Heart right ventricle (tissue), 16 donors: ENCODE measurements at places on chromosomes 6 and 20. TPM values are rescaled to one million over a fixed set of nuclear protein-coding genes. Genes with fewer than 3 reads are reported as not detected.

Gene TBXT
- total RNA-seq, result not detected

Gene SYNGAP1
- total RNA-seq, result 5.4 TPM

Gene HLA-DPA1
- 17.8 TPM for total RNA-seq

Gene TSPYL1
- total RNA-seq, result 108 TPM

Gene PAK5
- total RNA-seq, result not detected

Gene ENTPD6
- total RNA-seq, result 60.5 TPM

Gene CD24
- 0.87 TPM for total RNA-seq

DNA sequence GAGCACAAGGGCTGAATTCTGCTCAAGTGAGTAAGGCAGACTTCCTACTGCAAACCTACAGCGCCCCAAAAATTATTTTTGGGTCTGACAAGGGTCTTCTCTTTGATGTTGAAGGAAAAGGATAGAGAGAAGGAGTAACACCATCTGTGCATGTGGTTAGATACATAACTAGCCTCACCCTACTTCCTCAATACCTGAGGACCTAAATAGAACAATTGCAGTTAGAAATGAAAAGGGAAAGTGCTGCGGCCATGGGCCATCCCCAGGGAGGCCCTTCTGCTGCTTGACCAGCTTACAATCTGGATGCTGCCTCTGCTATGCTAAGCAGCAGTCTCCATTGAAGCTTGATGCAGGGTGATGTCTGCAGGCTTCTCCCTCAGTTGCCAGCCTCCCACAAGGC is 63.2 kb upstream of the ARMH2 start:
- no peaks in the 10 kb centered on the region for H3K27me3 ChIP-seq
- H3K4me3 ChIP-seq, result no peak overlapping the region
- no peak overlapping the region for H3K27ac ChIP-seq
- peaks cover 45% of the 10 kb centered on the region for H3K36me3 ChIP-seq
- no peaks in the 10 kb centered on the region for H3K4me1 ChIP-seq

DNA sequence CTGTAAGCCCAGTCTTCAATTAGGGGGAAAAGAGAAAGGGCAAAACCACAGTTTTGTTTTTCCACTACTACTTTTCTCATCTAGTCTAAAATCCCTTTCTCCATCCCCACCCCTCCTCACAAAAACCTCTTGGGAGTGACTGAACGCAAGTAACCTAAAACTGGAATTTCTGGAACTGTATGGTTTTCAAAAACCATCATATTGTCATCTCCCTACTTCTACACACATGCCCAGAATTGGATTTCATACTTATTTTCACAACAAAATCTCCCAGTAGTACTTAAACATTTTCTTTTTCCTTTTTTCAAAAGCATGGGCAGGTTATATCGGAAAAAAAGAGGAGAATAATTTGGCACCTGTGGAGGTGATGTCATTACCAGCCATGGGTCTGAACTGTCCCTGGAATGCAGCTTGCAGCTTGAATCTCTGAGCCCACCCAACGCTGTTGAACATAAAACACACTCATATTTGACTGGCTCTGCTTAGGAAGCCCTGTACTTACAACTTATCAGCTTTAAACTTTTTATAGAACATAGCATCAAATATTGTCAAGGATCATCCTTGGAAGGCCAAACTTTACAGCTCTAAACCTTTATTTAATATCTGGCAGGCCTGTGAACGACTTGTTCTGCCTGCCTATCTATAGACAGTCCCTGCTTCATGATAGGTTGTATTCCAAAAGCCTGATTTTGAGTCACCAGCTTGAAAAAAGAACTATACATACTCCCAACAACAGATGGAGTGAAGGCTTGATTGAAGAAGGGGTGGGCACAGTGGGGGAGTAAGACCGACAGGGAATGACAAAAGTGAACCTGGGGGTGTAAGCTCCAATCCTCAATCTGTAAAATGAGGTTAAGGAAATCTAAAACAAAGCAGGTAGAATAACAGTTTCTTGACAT is 59.3 kb downstream of the EPB41L2 start:
- H3K27ac ChIP-seq, result peak overlapping the region; percentile 6
- DNase-seq, result no peak
- no peak overlapping the region for H3K4me3 ChIP-seq
- no peaks in the 10 kb centered on the region for H3K27me3 ChIP-seq
- peaks cover 27% of the 10 kb centered on the region for H3K4me1 ChIP-seq

DNA sequence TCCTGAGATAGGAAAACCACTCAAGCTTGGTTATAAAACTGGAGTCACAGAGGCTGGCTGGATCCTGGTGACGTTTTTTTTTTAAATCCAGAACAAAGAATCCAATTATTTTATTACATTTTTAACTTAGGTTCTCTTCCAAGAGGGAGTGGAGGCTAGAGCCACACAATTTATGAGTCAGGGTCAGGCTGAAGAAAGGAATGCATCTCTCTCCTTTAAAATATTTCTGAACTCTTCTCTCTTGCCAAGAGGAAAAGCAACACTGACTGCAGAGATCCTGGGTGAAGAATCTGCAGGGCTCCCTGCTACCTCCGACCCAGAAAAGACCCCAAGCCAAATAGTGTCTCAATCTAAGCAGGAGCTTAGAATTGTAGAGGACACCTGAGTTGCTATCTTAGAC is 88.5 kb upstream of the SSTR4 start:
- H3K27ac ChIP-seq, result no peak overlapping the region
- no peak overlapping the region for H3K4me3 ChIP-seq
- H3K4me1 ChIP-seq, result no peaks in the 10 kb centered on the region
- no peaks in the 10 kb centered on the region for H3K36me3 ChIP-seq
- peaks cover 31% of the 10 kb centered on the region for H3K27me3 ChIP-seq

DNA sequence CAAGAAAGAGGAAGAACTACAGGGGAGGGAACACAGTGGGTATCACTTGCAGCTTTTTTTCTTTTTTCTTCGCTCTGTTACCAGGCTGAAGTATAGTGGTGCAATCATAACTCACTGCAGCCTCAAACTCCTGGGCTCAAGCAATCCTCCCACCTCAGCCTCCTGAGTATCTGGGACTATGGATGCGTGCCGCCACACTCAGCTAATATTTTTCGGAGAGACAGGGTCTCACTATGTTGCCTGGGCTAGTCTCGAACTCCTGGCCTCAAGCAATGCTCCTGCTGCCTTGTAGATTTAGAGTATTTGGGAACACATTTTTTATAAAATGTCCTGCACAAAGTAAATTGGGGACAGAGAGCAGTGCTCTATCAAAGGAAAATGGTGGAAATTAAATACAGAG is 28.3 kb downstream of the PARD6B start:
- no peak overlapping the region for H3K4me3 ChIP-seq
- H3K36me3 ChIP-seq, result no peaks in the 10 kb centered on the region
- no peak for DNase-seq
- no peak overlapping the region for H3K27ac ChIP-seq

DNA sequence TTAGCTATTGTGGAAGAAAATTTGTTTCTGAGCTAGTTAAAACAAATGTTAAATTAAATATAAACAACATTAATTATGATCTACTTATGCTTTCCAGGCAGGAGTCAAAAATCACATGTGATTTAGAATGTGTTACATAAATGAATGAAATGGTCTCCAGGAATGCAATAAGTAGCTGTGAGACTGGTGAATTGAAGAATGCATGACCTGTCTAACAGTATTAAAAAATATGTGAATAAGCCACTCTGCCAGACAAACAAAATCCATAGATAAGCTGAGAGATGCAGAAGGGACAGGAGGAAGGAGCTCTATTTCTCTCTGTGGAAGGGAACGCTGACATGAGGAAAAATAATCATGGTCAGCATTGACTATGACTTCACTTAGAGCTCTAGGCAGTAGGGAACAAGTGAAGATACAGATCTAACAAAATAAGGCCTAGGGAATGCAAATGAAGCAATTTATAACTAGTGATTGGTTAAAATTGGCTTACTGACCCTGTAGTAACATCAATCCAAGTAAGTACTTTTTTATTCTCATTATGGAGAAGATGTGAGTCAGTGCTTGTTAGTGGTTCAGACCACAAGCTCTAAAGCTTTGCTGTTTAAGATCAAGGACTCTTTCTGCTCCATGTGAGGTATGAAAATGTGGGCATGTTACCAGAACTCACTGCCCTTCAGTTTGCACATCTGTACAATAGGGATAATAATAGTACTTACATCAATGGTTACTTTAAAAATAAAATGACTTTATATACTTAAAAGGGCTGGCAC is 432.6 kb downstream of the MMUT start:
- no peak for DNase-seq
- H3K27ac ChIP-seq, result no peak overlapping the region
- no peaks in the 10 kb centered on the region for H3K36me3 ChIP-seq
- H3K4me1 ChIP-seq, result no peaks in the 10 kb centered on the region
- H3K27me3 ChIP-seq, result no peaks in the 10 kb centered on the region
- no peak overlapping the region for H3K4me3 ChIP-seq

DNA sequence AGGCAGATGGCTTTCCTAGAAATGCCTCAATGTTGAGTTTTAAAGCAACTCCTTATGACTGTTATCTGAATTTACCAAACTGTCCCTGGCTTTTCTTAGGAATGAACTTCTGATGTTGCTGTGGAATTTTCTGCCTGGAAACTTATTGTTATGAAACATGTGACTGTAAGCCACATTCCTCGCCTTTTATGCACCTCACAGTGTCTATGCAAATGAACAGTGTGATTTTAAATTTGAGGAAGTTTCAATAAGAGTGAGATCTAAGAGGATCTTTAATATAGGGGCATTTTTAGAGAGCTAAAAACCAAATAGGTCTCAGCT is 2.4 kb upstream of the CCR6 start:
- no peak for DNase-seq
- H3K36me3 ChIP-seq, result no peaks in the 10 kb centered on the region
- H3K4me1 ChIP-seq, result no peaks in the 10 kb centered on the region
- peaks cover 32% of the 10 kb centered on the region for H3K27me3 ChIP-seq
- no peak overlapping the region for H3K4me3 ChIP-seq

DNA sequence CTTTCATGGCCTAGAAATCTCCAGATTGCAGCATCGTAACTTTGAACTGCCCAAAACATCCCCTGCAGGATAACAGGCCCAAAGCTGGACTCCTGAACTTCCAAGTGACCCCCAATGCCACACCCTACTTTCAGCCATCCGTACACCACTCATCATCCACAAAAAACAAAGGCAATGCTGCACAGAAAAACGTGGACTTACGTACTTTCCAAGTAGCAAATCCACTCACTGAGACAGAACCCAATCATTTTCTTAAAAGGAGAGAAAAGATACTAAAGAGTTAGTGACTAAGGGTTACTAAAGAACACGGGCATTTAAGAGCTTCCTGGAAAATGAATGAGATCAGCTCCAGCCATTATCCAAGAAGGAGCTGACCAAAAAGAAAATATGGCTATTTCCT is 211.0 kb downstream of the WDR27 start:
- no peaks in the 10 kb centered on the region for H3K4me1 ChIP-seq
- peak overlapping the region; percentile 11 for H3K27ac ChIP-seq
- no peaks in the 10 kb centered on the region for H3K36me3 ChIP-seq
- no peaks in the 10 kb centered on the region for H3K27me3 ChIP-seq
- DNase-seq, result no peak

DNA sequence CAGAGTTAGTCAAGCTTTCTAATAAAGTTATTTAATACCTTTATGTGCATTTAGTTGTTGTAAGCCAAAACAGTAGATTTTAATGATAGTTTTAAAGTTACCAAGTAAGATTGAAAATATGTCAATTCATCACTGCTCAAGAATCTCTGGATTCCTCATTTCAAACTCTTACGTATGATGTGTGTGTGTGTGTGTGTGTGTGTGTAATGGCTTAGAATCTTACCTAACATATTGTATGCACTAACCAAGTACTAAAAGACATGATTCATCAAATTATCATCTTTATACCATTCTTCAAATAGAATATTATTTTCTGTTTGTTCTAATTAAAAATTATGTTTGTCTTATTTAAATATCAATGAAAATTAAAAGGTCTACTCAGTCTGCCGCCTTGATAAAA is 41.5 kb upstream of the ZNF337 start:
- H3K36me3 ChIP-seq, result no peaks in the 10 kb centered on the region
- H3K27me3 ChIP-seq, result no peaks in the 10 kb centered on the region
- H3K4me3 ChIP-seq, result no peak overlapping the region
- no peak for DNase-seq
- H3K27ac ChIP-seq, result no peak overlapping the region

- H3K36me3 ChIP-seq, result no peaks in the 10 kb centered on the region
- no peaks in the 10 kb centered on the region for H3K4me1 ChIP-seq
- H3K4me3 ChIP-seq, result no peak overlapping the region
Observed at GRCh38 chr6:90938122-90938521, 351.2 kb upstream of the MAP3K7 start.

DNA sequence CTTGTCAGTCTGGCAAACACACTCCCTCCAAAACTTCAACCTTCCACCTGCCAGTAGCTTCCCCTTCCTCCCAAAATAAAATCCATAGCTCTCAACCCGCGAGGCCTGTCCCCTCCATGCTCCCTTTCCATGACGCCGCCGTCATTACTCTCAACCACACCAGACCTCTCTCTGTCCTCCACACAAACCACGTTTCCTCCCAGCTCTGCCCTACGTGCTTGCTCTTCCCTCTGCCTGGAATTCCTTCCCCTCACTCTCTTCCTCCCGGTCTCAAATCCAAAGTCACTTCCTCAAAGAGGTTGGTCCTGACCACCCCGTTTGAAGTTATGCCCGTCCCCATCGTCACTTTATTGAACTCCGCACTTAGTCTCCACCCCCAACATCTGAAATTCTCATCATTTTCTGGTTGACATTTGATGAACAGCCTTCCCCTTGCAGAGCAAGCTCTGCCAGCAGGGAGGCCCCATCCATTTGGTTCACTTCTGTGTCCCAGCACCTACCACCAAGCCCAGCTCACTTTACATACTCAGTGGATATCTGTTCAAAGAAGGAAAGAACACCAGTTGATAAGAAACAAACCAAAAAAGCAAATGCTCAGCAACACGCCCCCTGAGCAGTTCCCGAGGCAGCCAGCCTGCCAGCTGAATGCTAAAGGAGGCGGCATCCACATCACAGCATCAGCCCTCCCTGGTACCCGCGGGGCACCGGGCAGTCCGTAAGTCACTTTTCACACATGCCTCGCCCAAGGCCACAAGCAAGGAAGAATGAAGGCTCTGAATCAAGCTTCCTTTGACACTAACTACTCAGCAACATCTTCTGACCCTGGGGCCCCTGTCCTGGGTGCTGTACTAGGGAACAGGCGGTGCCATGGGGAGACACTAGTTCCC is 125.0 kb downstream of the NFATC2 start:
- no peaks in the 10 kb centered on the region for H3K27me3 ChIP-seq
- H3K4me1 ChIP-seq, result peaks cover 24% of the 10 kb centered on the region
- peak overlapping the region; percentile 64 for H3K27ac ChIP-seq

GRCh38 chr6:149250951-149251350 is 66.6 kb upstream of the TAB2 start:
- H3K4me3 ChIP-seq, result no peak overlapping the region
- no peaks in the 10 kb centered on the region for H3K36me3 ChIP-seq
- no peaks in the 10 kb centered on the region for H3K27me3 ChIP-seq
- DNase-seq, result no peak
- H3K4me1 ChIP-seq, result no peaks in the 10 kb centered on the region

DNA sequence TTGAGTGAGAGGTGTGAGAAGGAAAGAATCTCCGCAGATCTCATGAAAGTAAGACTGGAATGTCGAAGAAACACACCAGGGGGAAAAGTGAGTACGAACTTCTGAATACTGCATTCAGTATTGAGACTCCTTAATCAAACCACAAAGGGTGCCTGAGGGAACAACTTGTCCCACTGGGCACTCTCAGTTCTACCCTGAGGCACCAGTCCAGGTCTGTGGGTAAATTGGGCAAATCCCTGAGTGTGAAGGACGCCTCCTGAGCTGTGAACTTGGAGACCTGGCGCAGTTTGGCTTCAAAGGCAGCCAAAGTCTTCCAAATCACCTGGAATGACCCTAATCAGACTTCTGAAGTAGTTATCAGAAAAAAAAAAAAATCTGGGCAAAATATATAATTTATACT is 329.7 kb downstream of the BTBD9 start:
- no peaks in the 10 kb centered on the region for H3K27me3 ChIP-seq
- H3K4me1 ChIP-seq, result peaks cover 25% of the 10 kb centered on the region
- no peak overlapping the region for H3K27ac ChIP-seq
- DNase-seq, result no peak
- no peaks in the 10 kb centered on the region for H3K36me3 ChIP-seq
